ENCODE measurements at places on chromosomes 12 and 14.

DNA sequence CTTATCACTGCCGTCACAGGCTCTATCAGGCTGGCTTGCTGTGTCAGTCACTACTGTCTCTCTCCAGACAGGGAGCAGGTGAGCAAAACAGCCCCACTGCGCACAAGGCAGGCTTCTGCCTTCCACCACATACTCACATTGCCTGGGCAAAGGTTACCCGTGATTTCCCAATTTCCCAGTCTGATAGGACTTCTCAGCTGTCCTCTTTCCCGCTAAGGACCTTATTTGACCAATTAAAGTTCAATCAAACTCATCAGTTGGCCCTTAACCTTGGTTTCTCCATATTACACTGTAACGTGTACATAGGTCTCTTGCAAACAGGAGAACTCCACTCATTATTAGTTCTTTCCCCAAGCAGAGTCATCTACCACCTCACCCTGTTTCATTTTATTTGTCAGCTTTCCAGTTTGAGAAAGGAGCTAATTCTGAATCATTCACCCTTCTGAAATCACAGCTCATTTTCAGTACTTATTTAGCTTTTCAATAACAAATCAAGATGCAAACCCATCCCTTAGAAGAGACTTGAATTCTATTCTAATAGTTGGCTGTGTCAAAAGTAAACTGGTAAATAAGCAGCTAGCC is 170.8 kb downstream of the ESR2 start:
- no peak for DNase-seq

GRCh38 chr12:110741341-110742095 is 1.2 kb downstream of the PPP1CC start:
- no peak for DNase-seq

GRCh38 chr12:42992826-42993225 is 403.3 kb upstream of the PRICKLE1 start:
- no peak for DNase-seq

- no peak for DNase-seq
Observed at GRCh38 chr12:30110498-30110897, 326.8 kb upstream of the TMTC1 start.

GRCh38 chr12:26939953-26940352 is 1.7 kb downstream of the FGFR1OP2 start:
- no peak for DNase-seq

DNA sequence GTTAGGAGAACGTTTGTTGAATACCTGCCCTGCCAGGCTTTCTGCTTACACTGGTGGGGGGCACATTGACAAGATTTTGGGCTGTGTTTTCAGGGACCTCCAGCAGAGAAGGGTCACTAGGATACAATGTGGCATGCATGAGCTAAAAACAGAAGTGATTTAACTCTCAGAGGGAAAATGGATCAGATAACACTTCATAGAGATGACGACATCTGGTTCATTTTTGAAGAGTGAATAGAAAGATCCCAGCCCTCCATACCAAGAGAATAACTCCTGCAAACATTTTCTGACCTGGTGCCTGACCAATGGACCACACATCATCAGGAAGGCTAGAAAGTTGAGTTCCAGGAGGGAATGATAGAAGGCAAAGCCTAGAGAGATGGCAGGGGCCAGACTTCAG is 33.7 kb downstream of the CKB start:
- no peak for DNase-seq

DNA sequence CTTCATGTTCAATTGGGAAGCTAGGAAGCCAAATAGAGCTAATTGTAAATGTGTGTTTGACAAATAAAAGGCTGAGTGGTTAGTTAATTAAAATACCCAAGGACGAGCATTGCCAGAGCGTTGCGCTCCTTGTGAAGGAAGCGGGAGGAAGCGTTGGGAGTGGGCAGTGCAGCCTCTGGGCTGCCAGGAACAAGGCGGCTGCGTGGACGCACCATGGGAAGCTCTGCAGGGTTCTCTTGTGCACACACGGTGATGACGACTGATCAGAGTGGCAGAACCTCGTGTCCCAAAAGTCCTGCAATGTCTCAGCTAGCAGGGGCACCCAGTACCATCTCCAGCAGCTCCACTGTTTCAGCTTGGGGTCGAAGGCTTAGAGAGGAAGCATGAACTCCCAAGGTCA is 546.6 kb upstream of the TMEM132C start:
- DNase-seq, result no peak

- no peak for DNase-seq
Observed at GRCh38 chr14:105646175-105646574, 119.8 kb downstream of the TMEM121 start.

GRCh38 chr12:93022603-93023340 is 93.7 kb upstream of the EEA1 start:
- DNase-seq, result no peak

GRCh38 chr12:68237619-68238018 is 12.0 kb upstream of the IL26 start:
- no peak for DNase-seq

- no peak for DNase-seq
Observed at GRCh38 chr12:67517181-67517887, 131.2 kb upstream of the DYRK2 start.

- DNase-seq, result no peak
Observed at GRCh38 chr14:99186956-99187690, 84.9 kb downstream of the BCL11B start.

DNA sequence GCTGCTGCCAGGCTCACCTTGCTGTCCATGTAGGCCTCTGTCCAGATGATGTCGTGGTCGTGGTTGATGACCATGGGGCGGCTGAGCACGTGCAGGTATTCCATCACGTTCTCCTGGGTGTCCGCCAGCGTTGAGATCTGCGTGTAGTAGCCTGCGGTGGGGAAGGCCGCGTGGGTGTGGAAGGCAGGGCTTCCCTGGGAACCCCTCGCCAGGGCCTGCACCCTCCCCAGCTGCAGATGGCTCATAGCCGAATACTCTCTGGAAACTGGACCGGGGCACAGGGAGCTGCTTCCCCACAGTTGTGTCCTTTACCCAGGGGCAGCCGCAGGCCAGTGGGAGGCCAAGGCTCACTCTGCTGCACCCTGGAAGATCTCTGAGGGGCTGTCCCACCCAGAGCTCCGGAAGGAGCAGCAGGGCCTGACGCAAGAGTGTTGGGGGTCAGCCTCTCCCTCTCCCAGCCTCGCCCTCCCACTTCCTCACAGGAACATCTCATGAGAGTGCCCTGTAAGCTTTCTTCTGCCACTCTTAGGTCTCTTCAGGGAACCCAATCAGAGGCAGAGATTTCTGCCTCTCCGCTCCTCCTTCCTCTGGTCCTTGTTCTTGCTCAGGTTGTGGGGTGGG is 35.5 kb downstream of the CACNA2D4 start:
- no peak for DNase-seq

DNA sequence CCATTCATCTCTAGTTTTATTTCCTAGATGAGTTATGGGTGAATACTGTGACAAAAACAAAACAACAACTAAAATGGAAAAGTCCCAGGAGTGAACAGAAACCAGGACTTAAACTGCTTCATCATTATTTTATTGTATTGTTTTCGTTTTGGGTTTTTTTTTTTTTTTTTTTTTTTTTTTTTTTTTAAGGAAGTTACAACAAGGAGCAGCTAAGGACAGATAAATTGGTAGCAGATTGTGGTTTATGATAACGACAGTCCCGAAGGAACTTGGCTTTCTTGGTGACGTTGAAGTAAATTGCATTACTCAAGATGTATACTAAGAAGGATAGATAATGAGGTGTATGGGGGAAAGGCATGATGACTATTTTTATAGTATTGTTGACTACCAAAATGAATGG is 866.3 kb downstream of the NRXN3 start:
- DNase-seq, result no peak

DNA sequence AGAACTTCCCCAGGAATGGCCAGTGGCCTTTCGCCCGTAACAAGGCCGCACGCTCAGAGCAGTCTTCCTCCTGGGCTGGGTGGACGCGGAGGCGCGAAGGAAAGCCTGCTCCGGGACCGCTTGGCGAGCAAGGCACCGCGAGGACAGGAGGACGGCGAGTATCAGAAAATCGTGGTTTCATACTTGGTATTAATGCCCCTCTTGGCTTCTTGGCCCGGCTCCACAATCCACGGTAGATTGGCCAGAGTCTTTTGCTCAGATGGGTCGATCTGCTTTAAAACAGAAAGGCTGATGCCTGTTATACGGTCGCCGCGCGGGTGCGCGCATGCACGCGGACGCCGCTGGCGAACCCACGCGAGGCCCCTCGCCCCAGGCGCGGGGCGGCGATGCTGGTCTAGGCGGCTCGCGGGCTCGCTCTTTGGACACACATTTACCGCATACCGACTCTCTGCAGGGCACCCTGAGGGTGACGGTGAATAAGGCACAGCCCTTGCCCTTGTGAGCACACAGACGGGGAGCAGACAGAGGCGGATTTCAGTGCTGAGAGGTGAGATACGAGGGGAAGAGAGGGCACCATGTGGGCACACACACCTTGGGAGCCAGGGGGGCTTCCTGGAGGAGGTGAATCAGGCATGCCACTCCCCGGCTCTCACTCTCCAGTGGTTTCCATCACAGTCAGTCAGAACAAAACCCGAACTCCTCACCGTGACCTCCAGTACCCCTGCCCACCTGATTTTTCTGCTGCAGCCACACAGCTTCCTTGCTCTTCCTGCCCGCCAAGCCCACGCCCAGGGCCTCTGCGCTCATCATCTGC is 100.7 kb downstream of the APAF1 start:
- DNase-seq, result no peak

DNA sequence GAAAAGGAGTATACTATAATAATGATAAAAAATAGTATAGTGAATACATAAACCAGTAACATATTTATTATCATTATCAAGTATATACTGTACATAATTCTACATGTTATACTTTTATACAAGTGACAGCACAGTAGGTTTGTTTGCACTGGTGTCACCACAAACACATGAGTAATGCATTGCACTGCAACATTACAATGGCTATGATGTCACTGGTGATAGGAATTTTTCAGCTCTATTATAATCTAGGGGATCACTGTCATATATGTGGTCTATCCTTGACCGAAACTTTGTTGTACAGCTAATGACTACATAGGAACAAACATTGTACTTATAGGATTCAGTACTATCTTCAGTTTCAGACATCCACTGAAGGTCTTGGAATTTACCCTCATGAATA is 165.8 kb upstream of the SYT1 start:
- no peak for DNase-seq

GRCh38 chr14:105055334-105055733 is 9.9 kb downstream of the GPR132 start:
- DNase-seq, result no peak

DNA sequence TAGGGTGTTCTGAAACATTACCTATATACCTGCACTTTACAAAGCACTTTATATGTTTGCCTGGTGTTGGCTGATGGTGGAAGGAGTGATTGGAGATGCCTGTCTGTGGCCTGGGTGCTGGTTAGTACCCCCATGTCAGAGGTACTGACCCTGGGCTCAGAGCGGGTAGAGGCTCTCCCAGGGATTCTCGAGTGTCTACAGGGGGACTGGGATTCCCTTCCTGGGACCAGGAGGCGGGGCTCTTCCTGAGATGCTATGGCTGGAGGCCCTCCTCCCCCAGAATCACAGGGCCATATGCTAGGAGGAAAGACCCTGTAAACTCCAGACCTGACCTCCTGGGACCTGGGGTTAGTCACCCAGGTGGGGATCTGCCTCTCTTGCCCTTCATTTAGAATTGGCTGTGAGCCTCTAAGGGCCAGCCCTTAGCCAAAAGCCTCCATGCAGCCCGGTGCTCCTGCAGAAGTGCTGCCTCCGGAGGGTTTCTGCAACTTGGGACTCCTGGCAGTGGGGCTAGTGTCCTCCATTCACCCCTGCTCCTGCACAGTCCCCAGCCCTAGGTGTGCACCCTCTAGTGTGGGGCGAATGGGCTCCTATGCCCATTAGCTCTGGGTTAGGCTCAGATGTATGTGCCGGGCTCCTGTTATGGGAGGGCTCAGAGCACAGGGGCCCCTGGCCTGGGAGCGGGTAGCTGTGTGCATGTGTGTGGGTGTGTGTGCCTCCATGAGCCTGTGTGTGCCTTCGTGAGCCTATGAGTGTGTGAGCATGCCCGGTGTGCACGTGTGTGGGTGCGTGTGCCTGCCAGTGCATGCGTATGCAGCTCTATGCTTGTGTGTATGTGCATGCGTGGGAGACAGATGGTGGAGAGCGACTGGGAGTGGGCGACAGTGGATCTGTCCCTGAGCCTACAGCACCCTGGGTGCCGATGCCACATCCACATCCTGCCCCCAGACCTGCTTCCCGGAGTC is 36.6 kb downstream of the RTL1 start:
- no peak for DNase-seq

GRCh38 chr12:56013482-56013881 is 7.4 kb upstream of the IKZF4 start:
- DNase-seq, result no peak

DNA sequence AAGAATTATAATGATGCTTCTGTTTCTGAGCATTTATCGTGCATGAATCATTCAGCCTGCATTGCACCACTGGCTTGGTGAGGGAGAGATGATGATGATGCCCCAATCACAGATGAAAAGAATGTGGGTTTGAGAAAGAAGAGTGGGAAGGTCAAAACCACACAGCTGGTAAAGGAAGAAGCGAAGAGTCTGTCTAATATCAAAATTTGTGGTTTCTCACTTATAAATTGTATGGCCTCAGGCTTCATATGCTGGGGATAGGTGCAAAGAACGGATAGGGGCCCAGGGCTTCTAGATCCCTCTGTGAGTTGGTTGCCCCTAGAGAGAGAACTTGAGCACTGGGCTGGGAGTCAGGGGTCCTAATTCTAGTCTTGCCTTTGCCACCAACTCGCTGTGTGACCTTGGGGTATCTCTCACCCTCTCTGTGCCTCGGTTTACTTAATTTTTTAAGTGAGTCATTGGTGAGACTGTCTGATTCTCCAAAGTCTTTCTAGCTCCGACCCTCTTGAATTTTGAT is 2.2 kb downstream of the OASL start:
- DNase-seq, result no peak

- DNase-seq, result no peak
Observed at GRCh38 chr12:26122681-26123481, 2.0 kb downstream of the BHLHE41 start.

DNA sequence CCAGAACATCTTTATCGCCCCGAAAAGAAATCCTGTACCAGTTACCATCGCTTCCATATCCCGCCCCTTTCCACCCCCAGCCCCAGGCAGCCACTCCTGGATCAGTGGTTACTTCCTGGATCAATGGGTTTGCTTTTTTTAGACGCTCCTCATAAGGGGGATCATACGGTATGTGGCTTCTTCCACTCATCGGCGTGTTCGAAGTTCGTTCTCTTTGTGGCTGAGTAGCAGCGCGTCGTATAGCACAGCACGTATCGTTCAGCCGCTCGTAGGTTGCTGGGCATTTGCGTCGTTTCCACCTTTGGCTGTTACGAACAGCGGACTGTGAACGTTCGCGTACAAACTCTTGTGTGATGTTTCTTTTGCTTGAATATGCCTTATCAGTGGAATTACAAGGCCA is 1.8 kb downstream of the NOC4L start:
- no peak for DNase-seq

DNA sequence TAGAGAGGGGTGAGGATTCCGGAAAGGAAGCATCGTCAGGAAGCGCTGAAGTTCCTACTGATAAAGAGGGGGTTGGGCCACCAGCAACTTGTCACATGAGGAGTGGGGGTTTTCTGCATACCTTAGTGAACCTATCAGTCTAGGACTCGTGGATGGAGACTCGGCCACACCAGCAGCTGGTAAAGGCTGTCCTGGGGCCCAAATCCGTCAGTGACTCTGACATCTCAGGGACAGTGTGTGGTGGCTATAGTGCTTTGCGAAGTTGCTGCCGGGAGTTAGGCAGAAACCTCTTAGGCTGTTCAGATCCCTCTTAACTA is 16.4 kb downstream of the RNASE2 start:
- DNase-seq, result no peak

- DNase-seq, result no peak
Observed at GRCh38 chr12:34340534-34341361, 318.5 kb downstream of the ALG10 start.

GRCh38 chr14:24435192-24435810 is 5.5 kb downstream of the KHNYN start:
- no peak for DNase-seq

GRCh38 chr12:47990351-47991105 is 13.7 kb downstream of the COL2A1 start:
- DNase-seq, result no peak

All from stimulated activated CD4-positive, alpha-beta T cell treated with anti-CD3 and anti-CD28 coated beads, Interleukin-15, amount 100 ng/mL, for 1 hour (primary cell).